ENCODE measurements at places on chromosomes 3 and 15.

- no peak overlapping the region for H3K4me3 ChIP-seq
- no peak overlapping the region for H3K27ac ChIP-seq
- peaks cover 2% of the 10 kb centered on the region for H3K4me1 ChIP-seq
These were observed 38.2 kb downstream of the SHQ1 start for GRCh38 chr3:72810063-72810462.

DNA sequence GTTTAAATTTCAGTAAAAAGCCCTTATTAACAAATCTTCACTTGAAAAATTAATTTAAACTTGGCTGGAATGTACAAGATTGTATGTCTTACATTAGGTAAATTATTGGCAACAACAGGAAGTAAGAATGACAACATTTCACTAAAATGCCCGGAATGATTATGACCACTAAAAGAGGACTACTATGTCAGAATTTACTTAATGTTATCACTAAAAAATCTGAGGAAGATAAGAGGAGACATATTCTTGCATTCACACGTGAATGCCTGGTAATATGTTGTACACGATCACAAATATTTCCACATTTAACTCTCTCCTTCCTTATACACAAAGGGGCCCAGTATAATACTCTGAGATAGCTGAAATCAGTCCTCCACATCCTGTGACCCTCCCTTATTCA lies 29.7 kb downstream of the VGLL3 start:
- no peaks in the 10 kb centered on the region for H3K36me3 ChIP-seq
- H3K27me3 ChIP-seq, result no peaks in the 10 kb centered on the region
- H3K27ac ChIP-seq, result no peak overlapping the region
- no peak for DNase-seq
- H3K4me1 ChIP-seq, result no peaks in the 10 kb centered on the region

- peaks cover 21% of the 10 kb centered on the region for H3K4me1 ChIP-seq
- peaks cover 2% of the 10 kb centered on the region for H3K36me3 ChIP-seq
- peaks cover 2% of the 10 kb centered on the region for H3K27me3 ChIP-seq
- no peak overlapping the region for H3K27ac ChIP-seq
These were observed 451.1 kb upstream of the TPRG1 start for GRCh38 chr3:188720636-188721035.

- no peak for DNase-seq
- H3K27ac ChIP-seq, result no peak overlapping the region
- H3K36me3 ChIP-seq, result no peaks in the 10 kb centered on the region
- no peaks in the 10 kb centered on the region for H3K27me3 ChIP-seq
- no peak overlapping the region for H3K4me3 ChIP-seq
- peaks cover 55% of the 10 kb centered on the region for H3K4me1 ChIP-seq
These were observed 158.7 kb downstream of the APBA2 start for GRCh38 chr15:29044503-29044901.

DNA sequence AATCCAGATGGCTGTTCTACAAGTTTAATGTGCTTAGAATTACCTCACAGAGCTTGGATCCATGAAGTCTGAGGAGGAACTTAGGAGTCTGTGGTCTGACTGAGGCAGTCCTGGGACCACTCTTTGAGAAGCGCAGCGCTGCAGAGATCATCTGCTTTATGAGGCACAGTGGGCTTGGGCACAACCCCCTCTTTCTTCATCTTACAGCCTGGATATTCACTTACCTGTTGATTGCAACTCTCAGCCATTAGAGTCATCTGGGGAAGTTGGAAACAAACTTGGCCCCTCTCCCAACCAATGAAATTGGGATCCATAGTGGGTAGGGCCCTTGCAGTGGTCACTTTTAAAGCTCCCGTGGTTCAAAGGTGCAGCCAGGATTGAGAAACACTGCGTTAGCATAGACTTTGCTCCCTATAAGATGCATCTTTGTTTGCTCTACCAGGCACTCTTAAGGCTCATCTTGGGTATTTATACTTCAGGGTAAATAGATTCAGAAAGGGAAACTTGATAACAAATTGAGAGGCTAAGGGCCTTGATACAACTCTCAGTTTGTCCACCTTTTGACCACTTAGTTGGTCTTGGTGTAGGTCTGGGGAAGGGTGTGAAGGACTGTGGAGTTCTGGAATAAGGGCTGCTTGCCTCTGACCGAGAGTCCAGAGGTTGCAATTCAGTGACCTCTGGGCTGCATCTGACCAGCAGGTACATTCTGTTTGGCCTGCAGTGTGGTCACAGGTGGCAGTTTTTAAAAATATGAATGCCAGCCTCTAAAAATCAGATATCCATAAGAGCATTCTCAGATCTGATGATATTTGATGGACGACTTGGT lies 22.8 kb downstream of the FEM1B start:
- H3K4me1 ChIP-seq, result peaks cover 25% of the 10 kb centered on the region
- peaks cover 4% of the 10 kb centered on the region for H3K36me3 ChIP-seq
- no peaks in the 10 kb centered on the region for H3K27me3 ChIP-seq
- no peak overlapping the region for H3K27ac ChIP-seq
- H3K4me3 ChIP-seq, result no peak overlapping the region
- no peak for DNase-seq

DNA sequence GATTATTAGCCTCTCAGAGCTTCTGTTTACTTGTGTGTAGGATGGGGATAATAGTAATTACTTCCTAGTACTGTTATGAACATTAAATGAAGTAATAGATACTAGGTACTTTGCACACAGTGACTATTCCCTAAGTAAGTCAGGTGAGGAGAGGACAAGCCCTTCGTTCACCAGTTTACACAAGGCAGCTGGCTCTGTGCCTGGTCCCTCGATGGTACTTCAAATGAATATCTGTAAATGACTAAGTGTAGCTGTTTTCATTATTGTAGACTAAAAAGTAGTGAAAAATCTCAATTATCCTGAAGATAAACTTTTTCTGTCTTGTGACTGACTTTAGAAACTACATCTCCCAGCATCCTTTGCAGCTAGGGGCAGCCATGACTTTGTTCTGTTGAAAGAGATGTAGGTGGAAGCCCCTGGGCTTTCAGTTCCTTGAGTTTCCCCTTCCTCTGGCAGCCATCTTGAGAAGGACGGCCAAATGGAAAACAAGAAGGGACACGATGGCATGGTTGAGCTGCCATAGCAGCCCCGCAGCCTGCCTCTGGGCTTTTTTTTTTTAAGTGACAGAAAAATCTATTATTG lies 11.7 kb upstream of the WNT7A start:
- DNase-seq, result peak; percentile 34
- H3K27ac ChIP-seq, result peak overlapping the region; percentile 83
- H3K4me3 ChIP-seq, result no peak overlapping the region

DNA sequence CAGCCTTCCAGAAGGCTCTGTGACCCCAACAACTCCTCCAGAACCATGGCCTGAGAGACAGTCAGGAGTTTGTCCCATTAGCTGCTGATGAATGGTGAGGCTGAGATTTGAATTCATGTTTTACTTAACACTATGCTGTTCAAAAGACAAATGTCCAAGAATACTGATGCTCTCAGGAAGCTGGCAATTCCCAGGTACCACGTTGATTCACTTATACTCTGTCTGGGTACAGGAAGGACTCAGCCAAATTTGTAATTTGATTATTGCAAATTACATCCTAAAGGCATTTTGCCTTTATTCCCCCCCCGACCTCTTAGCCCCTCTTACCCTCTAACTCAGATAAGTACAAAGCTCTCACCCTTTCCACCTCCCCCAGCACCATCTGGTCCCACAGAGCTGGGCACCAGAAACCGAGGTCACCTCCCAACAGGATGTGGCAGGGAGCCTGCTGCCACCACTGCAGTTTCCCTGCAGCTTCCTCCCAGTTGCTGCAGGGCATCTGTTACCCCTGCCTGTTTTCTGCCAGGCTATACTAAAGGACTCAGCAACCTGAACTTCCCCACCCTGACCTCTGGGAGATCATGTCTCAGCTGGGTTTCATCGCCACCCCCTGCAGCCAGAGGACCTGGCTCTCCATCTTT lies 33.6 kb downstream of the EAF1 start:
- no peak for DNase-seq
- H3K4me3 ChIP-seq, result no peak overlapping the region
- H3K36me3 ChIP-seq, result no peaks in the 10 kb centered on the region
- no peaks in the 10 kb centered on the region for H3K27me3 ChIP-seq
- H3K4me1 ChIP-seq, result peaks cover 11% of the 10 kb centered on the region

- H3K27ac ChIP-seq, result no peak overlapping the region
- H3K36me3 ChIP-seq, result no peaks in the 10 kb centered on the region
- H3K4me1 ChIP-seq, result peaks cover 12% of the 10 kb centered on the region
These were observed 1.1 kb upstream of the ZBTB38 start for GRCh38 chr3:141367038-141367730.

- H3K27me3 ChIP-seq, result peaks cover 3% of the 10 kb centered on the region
- no peaks in the 10 kb centered on the region for H3K4me1 ChIP-seq
- no peaks in the 10 kb centered on the region for H3K36me3 ChIP-seq
- DNase-seq, result no peak
- no peak overlapping the region for H3K4me3 ChIP-seq
These were observed 160.3 kb downstream of the PEX5L start for GRCh38 chr3:179876440-179876839.

DNA sequence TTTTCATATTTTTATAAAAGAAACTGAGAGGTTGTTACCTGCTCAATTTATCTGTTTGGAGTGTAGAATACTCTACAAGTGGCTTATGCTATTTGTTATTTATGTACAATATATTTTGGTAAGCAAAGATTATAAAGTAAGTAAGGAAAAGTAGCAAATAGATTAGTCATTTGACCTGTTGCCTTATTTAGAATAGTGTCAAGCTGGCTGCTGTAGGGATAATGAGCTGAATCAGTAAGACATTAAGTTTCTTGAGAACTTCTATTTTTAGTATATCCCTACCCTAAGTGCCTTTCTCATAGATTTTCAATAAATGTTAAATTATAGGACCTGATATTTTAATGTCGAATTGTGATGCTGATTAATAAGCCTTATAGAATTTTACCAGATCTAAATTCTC lies 37.2 kb downstream of the ECT2 start:
- no peaks in the 10 kb centered on the region for H3K4me1 ChIP-seq
- DNase-seq, result no peak
- no peaks in the 10 kb centered on the region for H3K27me3 ChIP-seq
- no peak overlapping the region for H3K27ac ChIP-seq
- H3K36me3 ChIP-seq, result peaks cover 38% of the 10 kb centered on the region
- no peak overlapping the region for H3K4me3 ChIP-seq

DNA sequence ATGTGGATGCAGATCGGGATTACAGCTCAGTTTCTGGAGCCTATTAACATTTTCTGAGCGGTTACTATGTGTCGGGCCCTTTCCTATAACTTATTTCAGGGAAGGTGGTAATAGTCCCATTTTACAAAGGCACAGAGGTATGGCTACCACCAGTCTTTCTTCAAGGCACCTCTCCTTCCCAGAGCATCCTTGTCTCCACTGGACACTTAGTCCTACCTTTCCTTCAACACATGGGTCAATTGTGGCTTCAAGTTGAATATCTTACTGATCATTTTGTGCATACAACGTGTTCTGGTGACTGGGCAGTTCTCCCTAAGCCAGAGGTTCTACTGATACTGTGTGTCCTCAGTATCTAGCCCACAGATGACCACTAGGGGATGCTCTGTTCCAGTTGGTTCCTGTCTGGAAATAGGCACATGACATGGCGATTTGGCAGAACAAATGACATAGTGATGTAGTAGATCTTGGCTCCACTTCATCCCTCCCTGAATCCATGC lies 60.7 kb upstream of the CMTM8 start:
- no peaks in the 10 kb centered on the region for H3K27me3 ChIP-seq
- DNase-seq, result peak; percentile 82
- no peaks in the 10 kb centered on the region for H3K36me3 ChIP-seq
- no peak overlapping the region for H3K27ac ChIP-seq
- H3K4me1 ChIP-seq, result peaks cover 10% of the 10 kb centered on the region

GRCh38 chr3:50233176-50233575 lies 2.8 kb upstream of the GNAI2 start:
- DNase-seq, result no peak
- no peaks in the 10 kb centered on the region for H3K27me3 ChIP-seq
- H3K4me3 ChIP-seq, result no peak overlapping the region
- H3K36me3 ChIP-seq, result peaks cover 10% of the 10 kb centered on the region
- H3K4me1 ChIP-seq, result peaks cover 13% of the 10 kb centered on the region

DNA sequence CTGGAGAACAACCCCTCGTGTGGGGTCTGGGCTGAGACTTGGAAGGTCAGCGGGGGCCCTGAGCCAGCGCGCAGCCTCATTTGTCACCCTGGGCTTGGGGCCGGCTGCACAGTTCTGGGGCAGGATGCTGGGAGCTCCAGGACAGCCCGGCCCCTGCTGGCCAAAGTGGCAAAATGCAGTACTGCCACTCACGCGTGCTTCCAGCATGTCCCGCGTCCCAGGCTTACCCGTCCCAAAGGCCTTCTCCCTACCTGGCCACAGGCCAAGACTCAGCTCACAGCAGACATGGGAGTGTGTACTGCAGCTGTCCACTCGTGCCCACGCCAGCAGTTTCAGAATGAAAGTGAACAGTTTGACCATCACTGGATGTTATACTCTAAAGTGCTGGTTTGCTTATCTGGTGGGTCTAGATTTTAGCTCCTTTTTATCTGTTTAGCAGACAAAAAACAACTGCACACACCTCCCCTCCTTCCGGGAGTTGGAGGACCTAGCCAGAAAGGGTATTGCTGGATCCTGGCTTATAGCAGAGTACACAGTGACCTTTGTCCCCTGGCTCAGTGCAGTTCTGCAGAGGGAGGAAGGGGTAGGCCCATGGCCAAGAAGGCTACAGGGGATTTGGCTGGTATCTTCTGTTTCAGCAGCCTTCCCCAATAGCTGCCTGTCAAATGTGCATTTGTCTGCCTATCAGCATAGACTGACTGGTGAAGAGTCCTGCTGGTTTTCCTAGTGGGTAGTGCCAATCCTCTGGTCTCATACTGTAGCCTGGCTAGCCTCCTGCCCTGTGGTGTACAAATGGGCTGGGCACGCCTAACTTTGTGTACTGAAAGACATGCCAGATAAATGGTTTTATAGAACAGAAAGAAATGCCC lies 23.2 kb upstream of the IP6K2 start:
- no peak overlapping the region for H3K27ac ChIP-seq
- DNase-seq, result peak; percentile 71
- no peaks in the 10 kb centered on the region for H3K27me3 ChIP-seq

DNA sequence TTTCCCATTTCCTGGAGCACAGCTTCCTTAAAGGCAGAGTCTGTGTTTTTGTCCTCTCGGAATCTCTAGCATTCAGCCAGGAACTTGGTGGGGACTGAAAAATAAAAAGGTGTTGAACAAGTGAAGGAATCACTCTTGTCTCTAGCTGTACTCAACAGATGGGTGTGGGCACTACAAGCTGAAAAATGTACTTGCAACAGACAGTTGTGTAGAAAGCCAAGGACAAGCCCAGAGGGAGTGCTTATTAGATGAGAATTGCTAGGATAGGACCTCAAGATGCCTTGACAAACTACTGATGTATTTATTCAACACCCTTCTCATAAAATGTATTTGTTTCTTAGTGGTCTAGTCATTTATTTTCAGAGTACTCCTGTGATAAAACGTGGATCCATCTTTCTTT lies 95.1 kb downstream of the CHCHD6 start:
- peaks cover 32% of the 10 kb centered on the region for H3K36me3 ChIP-seq
- no peak for DNase-seq
- no peak overlapping the region for H3K4me3 ChIP-seq
- no peak overlapping the region for H3K27ac ChIP-seq
- H3K4me1 ChIP-seq, result no peaks in the 10 kb centered on the region

DNA sequence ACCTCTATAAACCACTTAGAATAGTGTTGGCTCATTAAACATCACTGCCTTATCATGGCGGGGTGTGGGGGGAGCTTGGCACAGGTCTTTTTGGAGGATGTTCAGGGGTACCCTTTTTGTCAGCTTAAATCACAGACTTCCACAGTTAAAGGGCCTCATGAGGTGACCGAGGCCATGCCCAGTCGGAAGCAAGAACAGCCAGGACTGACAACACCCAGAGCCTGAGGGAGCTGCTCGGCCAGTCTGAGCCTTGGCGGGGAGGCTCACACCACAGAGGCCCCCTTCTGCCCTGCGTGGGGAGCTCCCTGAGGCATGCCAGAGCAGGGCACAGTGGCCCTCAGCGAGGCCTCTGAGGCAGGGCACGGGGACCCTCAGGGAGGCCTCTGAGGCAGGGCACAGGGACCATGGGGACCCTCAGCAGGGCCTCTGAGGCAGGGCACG lies 49.5 kb downstream of the UMPS start:
- peaks cover 10% of the 10 kb centered on the region for H3K4me1 ChIP-seq
- H3K36me3 ChIP-seq, result no peaks in the 10 kb centered on the region
- no peak overlapping the region for H3K4me3 ChIP-seq
- no peaks in the 10 kb centered on the region for H3K27me3 ChIP-seq
- DNase-seq, result no peak
